ENCODE measurements at places on chromosomes 2 and 18.

DNA sequence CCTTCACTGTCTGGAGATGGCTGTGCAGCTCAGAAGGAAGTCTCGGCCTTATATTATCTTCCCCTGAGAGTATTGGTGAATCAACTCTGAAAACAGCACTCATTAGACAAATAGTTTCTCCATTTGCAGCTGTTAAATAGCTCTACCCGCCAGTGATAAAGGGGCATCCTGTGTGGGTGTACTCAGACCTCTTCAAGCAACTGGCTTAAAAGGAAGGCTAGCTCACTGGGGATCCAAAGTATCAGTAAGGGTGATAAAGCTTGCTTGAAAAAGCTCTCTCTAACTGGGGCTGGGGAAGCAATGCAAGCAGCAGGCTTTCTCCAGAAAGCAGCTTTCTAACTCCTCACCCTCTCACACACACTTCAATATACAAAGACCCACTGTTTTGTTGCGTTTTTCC is 64.9 kb upstream of the PSMD14 start:
- DNase-seq = no peak

- no peak for DNase-seq
Measured at GRCh38 chr2:77922567-77922966, 400.4 kb upstream of the LRRTM4 start.

- no peak for DNase-seq
Measured at GRCh38 chr2:73925033-73925704, 1.5 kb upstream of the DGUOK start.

DNA sequence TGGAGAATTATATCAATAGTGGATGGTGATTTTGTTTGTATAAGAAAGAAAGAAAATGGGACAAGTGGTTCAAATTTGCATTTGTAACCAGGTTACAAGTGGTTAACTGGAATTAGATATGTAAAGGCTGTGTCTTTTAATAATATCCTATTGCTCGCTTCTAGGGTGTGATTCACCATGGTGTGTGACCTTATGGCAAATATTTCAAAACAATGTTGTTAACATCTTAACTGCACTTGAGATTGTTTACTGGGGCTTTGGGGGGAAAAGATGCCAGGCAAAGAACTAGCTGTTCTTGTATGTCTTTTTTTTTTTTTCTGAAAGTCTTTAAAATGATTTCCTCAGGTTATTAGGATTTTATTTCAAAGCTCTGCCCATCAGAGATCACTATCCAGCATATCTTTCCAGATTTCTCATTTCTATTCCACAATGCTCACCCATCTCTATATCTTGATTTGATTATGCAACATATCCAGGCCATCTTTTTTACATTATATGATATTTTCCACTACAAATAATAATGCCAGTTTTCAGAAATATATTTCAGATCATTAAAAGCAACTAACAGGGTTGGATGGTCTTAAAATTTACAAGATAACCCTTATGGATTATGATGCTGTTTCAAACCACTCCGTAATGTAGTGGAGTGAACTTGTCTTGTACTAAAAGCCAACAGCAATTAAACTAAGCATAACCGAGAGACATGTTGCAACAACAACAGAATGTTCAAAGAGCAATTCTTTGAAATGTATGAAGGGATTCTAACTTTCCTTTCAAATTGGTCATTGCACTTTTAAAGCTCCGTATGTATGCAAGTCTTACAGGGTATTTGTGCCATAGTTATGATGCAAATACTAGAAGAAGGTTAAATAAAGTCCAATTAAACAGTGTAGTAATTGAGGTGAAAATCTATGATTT is 341.5 kb upstream of the ETAA1 start:
- DNase-seq = no peak

- no peak for DNase-seq
Measured at GRCh38 chr2:107591561-107592279, 235.0 kb upstream of the RGPD4 start.

DNA sequence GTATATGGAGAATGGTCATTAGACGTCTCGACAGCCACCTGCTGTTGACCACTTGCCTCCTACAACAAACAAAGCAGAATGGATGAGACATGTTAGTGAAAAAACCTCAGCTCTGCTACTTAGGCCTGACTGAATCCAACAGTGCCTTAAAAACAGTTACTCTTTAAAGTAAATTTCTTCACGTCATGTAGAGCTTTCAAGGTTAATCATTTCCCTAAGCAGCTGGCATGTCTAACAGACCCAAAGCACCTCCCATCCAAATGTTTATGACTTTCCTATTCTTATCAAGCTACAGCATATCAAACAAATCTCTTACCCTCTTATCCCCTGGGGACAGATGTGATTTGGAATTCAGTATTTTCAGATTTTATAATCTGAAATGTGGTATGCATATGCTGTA is 75.6 kb upstream of the ITGB6 start:
- no peak for DNase-seq

GRCh38 chr18:39596891-39597290 is 2031.3 kb upstream of the CELF4 start:
- DNase-seq = no peak

DNA sequence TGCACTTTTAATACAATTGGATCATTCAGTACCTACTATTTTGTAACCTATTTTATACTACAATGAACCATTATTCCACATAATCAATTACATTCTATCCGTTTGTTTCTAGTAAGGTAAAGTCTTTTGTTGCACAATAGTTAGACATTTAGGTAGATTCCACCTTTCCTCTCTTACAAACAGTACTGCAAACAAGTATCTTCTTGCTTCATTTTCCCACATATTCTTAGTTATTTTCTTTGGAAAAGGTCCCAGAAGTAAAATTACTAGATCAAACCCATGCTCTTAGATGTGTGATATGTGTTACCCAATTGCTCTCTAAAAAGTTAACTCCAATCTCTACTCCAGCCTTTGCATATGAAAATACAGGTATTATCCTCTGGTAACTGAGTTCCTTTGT is 49.6 kb downstream of the SPIRE1 start:
- DNase-seq = no peak

DNA sequence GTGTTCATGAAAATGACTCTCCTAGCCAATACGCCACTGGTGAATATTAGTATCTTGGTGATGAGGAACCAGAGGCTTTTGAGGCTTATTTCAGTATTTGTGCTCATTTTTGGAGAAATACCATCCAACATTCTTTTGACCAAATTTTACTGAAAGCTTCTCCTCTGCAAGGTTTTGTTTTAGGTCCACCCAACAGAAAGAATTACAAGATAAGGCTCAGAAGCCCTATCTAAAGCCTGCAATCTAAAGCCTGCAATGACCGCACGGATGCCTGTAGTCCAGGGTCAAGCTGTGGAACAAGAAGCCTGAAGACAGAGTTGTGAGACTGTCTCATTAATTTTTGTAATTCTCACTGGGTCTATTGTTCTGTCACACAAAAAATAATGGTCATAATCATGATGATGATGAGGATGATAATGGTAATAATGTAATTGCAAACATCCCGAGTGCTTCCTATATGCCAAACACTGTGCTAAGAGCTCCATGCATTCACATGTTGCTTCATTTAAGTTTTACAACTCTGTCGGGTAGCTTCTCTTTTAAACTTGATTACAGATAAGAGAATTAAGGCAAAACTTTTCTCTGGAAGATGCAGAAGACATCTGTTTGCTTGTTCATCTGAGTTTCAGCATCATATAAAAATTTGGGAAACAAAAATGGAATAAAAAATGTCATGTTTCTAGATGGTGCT is 33.2 kb upstream of the NCOA1 start:
- no peak for DNase-seq

DNA sequence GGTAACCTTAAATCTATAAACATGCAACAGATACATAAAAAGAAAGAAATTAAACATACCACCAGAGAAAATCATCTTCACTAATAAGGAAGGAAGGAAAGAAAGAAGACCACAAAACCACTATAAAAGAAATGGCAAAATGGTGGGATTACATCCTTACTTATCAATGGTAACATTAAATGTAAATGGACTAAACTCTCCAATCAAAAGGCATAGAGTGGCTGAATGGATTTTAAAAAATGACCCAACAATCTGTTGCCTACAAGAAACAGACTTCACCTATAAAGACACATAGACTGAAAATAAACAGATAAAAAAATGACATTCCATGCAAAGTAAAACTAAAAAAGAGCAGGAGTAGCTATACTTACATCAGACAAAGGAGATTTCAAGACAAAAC is 195.4 kb downstream of the GALNT13 start:
- no peak for DNase-seq

GRCh38 chr2:55175254-55176093 is 56.6 kb downstream of the CLHC1 start:
- peak; percentile 14 for DNase-seq

GRCh38 chr2:98907966-98908905 is 27.8 kb downstream of the CRACDL start:
- DNase-seq = no peak

DNA sequence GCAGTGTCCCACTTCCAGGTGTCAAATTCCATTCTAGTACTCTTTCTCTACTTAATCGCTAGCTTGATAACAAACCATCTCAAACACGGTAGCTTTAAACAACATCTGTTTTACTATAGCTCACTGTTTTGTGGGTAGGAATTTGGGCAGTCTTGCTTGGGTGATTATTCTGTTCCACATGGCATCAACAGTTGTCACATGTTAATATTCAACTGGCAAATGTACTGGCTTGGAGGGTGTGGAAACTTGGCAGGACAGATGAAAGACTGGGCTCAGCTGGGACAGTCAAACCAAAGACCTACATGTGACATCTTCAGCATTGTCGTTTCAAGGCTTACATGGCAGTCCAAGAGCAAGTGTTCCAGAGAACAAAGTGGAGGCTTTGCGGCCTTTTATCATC is 241.8 kb downstream of the PTH2R start:
- DNase-seq = no peak

GRCh38 chr18:10449396-10449795 is 5.0 kb upstream of the APCDD1 start:
- DNase-seq = no peak

DNA sequence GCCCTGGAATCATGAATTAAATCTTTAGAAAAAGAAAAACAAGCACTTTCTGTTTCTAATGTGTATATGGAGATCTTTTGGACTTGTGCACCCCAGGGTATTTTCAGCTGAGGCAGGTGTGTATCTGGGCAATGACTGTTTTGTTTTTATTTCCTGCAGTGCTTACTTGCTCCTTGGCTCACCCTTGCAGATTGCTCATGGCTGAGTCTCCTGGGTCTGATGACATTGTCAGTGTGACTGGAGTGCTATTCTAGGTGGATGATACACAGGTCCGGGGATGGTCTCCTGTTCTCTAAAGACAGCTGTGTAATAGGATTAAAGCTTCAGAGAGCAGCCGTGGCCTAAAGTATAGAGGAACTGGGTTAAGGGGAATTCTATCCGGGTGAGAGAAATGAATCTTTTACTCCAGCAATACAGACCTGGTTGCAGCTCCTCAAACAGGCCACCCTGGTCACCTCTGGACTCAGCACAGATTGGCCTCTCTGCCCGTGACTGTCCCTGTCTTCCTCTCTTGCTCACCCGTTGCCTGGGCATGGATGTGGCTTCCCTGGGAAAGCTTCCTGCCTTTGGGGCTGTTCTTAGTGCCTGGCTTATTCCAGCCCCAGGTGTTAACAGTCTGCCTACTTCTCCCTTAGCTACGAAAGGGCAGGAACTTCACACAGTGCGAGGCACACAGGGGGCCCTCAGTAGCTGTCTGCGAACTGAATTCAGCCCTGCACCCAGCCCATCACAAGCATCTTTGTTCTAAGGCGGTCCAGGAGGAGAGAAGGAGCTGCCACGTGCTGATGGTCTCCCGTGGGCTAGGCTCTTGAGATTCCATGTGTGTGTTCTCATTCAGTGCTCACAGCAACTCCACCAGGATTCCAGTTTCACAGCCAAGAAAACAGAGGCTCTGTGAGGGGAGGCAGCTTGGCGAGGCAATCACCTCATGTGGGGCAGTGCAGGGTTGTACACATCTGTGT is 84.3 kb downstream of the ACOXL start:
- no peak for DNase-seq

GRCh38 chr2:3204031-3204821 is 173.4 kb downstream of the EIPR1 start:
- no peak for DNase-seq

DNA sequence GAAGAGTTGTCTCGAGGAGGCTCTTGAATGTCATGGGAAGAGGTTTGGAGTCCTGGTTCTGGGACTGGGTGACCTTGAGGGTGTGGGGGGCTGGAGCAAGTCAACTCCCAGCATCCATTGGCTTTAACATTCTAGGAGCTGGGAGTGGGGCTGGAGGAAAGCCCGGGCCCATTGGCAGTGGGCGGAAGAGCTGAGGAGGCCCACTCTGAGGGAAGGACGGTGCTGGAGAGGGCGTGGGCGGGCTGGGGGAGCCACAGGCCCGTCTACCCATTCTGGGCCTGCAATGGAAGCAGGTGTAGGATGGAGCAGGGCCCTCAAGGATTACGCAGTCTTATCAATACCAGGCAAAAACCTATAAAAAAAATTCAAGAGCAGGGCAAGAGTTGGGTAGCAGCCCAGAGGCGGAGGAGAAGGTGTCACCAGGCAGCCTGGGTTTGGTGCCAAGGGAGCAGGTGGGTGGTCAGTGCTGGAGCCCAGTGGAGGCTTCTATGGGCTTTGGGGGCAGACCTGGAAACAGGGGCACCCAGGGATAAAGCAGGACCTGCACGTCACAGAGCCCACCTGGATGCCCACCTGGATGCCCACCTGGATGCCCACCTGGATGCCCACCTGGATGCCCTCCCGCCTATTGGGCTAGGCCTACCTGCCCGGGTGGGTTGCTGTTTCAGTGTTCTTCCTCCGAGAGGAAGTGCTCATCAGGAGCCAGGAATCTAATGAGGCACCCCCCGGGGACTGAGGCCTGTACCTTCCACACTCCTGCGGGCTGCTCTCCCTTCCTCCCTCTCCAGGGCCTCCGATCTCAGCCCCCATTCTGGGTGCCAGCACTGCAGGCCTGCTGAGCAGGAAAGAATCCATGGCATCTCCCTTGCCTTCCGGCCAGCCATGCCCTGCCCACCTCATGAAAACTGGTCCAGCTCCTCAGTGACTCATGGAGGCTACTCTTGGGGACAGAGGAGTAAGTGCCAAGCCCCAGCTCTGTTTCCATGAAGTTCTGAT is 71.3 kb downstream of the CTIF start:
- DNase-seq = no peak

DNA sequence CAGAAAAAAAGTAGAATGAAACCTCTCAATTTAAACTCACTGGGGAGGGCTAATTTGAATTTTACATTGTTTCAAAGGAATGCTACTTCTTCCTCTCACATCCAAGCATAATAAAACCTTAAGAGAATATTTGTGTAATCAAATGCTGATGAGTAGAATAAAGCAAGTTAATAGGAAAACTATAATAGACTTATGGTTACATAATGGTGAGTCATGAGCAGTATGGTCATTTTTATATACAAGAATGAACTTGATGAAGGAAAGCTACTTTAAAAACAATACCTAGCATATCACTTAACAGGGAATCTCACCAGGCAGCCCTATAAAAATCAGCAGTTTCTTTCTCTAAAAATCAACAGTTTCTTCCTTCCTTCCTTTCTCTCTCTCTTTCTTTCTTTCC is 80.3 kb downstream of the VSNL1 start:
- no peak for DNase-seq

DNA sequence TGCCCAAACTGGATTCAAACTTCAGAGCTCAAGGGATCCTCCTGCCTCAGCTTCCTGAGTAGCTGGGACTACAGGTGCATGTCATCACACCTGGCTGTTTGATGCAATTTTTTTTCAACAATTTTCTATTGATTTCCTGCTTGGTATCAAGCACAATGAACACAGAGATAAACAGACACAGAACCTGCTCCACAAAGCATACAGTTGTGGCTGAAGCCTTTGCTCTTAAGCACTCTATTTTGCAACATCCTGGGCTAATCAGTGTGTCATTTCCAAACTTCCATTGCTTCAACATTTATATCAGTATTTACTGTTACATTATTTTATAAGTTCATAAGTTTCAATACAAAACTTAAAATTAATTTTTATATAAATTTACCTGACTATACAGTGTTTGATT is 79.4 kb downstream of the NEB start:
- no peak for DNase-seq

All from activated CD4-positive, alpha-beta T cell treated with anti-CD3 and anti-CD28 coated beads for 4 hours (primary cell).